Spleen (tissue), 13 donors: ENCODE measurements at places on chromosomes 2 and 18.

DNA sequence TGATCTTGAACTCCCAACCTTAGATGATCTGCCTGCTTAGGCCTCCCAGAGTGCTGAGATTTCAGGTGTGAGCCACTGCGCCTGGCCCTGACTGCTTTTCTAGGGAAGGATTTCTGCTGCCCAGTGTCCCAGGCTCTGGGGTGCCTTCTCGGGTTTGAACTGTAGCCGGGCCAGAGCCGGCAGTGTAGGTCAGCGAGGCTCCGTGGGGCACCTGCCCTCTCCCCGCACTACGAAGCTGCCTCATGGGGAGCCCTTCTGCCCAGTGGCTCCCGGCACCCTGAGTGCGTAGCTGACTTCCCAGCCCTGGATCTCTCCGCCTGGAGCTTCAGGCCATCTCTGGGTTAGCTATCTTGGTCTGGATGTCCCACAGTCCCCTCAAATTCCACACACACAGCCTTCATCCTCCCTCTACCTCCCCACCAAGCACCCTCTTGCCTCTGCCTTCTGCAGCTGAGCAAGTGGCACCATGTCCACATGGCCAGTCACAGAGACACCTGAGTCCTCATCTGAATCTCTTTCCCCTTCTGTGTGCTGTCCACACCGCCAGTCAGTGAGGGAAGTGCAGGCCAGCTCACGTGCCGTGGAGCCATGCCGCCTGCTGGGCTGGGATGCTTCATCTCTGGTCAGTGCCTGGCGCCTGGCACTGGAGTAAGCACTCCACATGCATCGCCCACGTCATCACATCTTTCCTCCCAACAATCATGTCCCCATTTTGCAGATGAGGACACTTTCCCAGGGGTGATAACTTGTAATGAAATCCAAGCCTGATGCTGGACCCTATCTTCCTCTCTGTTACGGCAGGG lies 69.2 kb downstream of the EDAR start:
- peak; percentile 47 for DNase-seq

DNA sequence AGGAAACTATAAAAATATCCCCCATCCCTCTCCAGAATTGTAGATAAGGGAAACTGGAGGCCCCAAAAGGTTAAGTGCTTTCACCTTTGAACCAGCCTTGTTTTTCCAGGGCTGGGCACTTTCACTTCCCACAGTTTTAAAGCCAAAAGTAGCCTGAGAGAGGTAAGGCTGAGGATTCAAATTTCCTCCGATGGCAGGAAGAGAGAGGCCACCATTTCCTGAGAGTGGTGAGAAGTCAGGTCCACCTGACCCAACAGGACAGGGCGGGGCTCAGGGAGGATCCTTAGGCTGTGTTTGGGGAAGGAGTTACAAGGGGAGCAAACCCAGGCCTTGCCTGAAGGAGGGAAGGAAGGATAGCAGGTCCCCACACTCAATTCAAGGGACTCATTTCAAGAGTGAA lies 4.7 kb upstream of the TEX261 start:
- no peak for DNase-seq

GRCh38 chr2:44804406-44805265 lies 136.9 kb upstream of the SIX3 start:
- no peak for DNase-seq

GRCh38 chr18:35484034-35484433 lies 13.7 kb downstream of the INO80C start:
- no peak for DNase-seq

DNA sequence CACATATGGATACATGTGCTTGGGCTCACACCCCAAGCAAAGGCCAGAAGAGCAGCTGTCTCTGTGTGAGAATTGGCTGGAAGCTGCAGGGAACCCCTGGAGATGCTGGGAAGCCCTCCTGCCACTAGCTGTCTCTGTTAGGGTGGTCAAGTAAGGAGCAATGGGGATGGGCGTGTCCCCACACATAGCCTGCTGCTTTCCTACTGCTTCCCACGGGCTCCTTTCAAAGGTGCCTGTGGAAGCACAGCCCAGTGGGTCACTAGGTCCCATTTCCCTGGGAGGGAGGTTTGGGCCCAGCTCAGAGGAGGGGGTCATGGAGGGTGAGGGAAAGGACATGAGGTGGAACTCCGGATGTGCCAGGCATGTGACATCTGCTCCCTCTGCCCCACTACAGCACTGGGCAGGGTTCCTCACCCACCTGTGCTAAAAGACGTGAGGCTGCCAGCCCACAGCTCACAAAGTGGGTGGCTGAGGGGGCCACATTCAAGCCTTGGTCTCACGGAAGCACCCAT lies 24.4 kb upstream of the MAL start:
- peak; percentile 40 for DNase-seq

DNA sequence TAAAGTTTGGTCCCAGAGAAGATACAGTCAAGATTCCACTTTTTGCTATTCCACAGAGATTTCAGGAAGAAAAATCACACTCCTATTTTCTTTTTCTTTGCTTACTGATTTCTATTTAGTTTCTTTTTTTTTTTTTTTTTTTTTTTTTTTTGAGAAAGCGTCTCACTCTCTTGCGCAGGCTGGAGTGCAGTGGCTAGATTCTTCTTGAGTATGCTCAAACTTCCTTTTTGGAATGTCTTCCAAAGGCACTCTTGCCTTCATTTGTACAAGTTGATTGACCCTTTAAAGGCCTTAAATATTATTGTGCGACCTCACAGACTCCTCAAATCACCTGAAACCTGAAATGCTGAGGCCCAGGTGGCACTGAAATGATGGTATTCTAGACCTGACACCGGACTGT lies 9.6 kb downstream of the SCN1A start:
- no peak for DNase-seq

DNA sequence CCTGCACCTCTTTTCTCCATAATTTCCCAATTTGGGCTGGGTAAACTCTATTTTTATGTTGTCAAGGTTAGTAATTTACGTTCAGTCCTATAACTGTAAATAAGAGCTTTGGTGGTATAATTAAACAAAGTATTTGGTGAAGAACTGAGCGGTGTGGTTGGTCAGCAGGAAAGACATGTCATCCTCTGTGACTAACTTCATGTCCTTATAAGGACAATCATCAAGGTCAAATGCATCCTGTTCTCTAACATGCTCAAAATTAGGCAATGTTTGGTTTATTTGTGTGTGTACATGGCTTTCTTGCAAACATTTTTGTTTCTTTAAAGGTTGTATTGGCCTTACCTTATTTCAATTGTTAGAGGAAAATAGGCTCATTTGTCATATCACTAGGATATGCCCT lies 121.5 kb upstream of the NABP1 start:
- DNase-seq, result no peak

DNA sequence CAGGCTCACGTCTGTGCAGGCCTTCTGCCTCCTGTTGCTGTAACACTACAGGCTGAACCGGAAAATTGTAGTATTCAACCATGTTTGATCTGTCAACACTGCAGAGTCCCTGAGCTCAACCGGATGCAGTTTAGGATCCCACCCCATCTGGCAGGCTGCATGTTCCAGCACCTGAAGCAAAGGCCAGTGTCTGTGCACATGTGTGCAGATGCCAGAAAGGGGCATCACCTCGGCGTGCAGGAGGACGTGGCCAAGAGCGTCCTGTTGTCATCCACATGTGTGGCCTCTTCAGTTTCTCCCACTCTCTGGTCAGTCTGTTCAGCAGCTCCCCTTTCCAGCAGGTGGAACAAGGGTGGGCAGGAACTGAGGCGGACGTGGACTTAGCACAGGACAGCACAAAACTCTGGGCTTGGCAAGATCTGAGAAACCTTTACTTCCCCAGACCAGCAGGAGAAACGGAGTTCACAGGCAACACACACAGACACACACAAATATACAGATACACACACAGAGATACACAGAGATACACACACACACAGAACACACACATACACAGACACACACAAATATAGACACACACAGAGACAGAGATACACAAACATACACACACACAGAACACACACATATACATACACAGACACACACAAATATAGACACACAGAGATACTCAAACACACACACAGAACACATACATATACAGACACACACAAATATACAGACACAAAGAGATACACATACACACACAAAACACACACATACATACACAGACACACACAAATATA lies 111.3 kb downstream of the NDUFA10 start:
- peak; percentile 69 for DNase-seq

- DNase-seq, result no peak
These were observed 343.7 kb downstream of the INSIG2 start for GRCh38 chr2:118431997-118432396.

- no peak for DNase-seq
These were observed 2.5 kb downstream of the MERTK start for GRCh38 chr2:111900859-111901258.

- peak; percentile 90 for DNase-seq
These were observed 146.8 kb downstream of the TGIF1 start for GRCh38 chr18:3596637-3597384.

- no peak for DNase-seq
These were observed at the start of gene APCDD1 for GRCh38 chr18:10453806-10454680. TSS of gene APCDD1 (plus strand) at chr18:10454635. CDS start at chr18:10454982, 347 bp downstream.

DNA sequence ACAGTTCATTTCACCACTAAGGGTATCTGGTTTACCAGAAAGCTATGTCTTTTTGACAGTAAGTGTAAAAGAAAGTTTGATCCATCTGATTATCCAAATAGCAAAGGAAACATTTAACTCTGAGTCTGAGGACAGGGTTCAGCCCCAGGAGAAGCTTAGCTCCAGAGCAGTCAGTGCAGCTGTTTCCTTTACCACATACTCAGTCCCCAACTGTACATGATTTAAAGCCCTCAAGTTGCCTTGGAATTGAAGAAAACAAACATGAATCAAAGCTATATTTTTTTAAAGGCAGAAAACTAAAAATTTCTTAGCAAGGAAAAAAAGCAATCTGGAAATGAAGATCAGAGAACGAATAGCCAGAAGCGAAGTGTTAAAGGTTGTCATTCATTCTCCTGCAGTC lies 746.0 kb downstream of the METTL4 start:
- no peak for DNase-seq

GRCh38 chr2:21642647-21643046 lies 518.9 kb downstream of the TDRD15 start:
- DNase-seq, result no peak
